Central memory CD8-positive, alpha-beta T cell (primary cell): ENCODE measurements at places on chromosomes 2 and 18.

DNA sequence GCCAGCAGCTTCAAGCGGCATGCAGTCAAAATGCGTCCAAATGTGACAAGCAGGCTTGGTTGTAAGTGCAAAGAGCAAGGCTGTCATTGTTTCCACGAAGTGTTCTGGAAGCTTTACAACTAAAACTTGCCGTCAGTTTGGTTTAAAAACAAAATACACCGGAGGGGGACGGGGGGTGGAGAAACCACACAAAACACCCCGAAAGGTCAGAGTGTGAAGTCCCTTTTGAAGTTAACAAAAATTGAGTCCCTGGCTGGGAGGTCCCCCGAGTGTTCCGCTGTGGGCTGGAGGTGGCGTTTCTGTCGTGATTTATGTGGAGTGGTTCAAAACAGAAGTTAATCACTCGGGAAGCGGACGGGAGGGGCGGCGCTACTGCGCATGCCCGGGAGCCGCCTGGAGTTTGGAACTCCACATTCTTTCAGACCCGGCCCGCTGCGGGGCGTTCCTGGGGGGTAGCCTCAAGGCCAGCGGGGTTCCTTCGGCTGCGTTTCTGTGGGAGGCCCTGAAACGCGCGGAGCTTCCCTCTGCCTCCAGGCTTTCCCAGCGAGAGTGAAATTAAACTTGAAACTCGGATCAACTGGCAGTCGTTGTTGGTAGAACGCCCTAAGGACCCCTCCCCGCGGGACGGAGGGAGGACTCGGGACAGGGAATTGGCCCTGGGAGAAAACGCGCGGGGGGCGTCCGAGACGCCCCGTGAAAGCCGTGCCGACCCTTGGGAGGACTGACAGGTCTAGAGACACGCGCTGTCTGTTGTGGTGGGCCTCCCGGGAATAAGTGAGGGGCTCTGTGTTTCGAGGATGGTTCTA lies 1.4 kb downstream of the TGIF1 start:
- peak; percentile 66 for DNase-seq

GRCh38 chr18:12946549-12947284 lies 1.1 kb upstream of the SEH1L start:
- DNase-seq, result no peak

DNA sequence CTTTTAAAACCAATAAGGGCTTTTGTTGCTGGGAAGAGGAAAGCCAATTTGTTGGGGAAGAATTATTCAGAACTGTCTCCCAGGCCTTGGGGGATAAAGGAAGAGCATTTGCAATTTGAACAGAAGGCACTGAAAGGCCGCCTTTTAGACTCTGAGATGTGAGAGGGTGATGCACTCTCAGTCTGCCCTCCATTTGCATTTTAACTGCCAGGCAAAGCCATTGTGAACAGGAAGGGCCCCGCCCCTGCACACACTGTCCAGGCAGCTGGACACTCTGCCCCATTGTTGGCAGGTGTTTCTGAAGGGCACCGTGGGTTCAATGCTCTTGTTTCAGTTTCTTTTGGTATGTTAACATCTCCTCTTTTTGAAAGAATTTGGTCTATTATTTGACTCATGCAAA lies 169.5 kb upstream of the COPS8 start:
- DNase-seq, result no peak

- no peak for DNase-seq
Observed at GRCh38 chr2:165348441-165348840, 109.2 kb downstream of the SCN2A start.

GRCh38 chr2:63855418-63856302 lies 14.0 kb downstream of the UGP2 start:
- DNase-seq, result no peak

- no peak for DNase-seq
Observed at GRCh38 chr2:120709608-120710041, 26.0 kb upstream of the GLI2 start.

DNA sequence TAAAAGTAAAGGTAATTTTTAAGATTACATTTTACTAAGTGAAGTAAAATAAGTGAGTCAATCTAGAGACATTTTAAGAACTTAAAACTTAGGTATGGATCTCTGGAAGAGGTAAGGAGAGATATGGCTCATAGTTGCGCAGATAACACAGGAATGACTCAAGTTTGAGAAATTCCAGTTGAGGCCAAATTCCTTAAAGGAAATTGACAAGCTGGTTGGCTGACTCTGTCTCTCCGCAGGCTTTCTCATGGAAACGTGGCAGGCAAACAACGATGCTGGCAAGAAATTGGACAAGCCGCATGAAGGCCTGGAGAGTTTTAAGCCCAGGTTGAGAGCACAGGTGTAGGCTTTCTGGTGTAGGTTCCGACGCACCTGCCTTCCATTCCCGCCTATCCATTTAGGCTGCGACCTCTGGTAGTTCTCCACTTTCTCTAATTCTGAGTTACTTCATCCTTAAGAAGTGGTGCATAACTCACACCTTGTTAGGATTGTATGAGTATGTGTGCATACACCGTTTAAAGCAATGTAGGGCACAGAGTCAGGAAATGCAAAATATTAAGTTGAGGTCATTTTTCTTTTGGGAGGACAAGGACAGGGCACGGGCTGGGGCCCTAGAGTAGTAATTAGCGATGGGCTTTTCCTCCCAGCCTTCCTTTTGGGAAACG lies 589 bp upstream of the DAW1 start:
- DNase-seq, result no peak

GRCh38 chr2:397521-397920 lies 109.6 kb upstream of the ALKAL2 start:
- no peak for DNase-seq

DNA sequence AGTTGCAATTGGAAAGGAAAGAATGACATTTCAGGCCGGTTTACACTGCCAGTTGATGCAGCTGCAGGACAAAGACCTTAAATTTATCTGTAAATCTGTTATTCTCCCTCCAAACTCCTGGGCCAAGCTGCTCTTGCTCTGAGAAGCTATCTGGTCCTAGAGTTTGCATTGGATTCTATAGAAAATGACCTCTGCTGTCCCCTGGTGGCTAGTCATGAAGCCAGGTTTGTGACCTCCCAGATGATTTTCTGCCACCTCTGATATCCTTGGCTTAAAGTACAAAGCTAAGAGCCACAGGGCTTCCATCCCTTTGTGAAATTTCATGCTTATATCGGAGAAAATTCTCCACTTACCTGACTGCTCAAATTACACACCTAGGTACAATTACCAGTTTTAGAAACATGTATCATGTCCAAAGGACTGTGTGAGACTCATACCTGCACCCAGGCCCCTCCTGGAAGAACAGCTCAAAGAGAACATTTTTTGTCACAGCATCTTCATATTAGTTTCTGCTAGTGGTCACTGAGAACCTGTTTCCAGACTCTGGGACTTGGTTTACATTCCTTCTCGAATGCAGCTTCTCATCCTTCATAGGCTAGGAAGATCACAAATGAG lies 28.9 kb upstream of the IER3IP1 start:
- peak; percentile 17 for DNase-seq

DNA sequence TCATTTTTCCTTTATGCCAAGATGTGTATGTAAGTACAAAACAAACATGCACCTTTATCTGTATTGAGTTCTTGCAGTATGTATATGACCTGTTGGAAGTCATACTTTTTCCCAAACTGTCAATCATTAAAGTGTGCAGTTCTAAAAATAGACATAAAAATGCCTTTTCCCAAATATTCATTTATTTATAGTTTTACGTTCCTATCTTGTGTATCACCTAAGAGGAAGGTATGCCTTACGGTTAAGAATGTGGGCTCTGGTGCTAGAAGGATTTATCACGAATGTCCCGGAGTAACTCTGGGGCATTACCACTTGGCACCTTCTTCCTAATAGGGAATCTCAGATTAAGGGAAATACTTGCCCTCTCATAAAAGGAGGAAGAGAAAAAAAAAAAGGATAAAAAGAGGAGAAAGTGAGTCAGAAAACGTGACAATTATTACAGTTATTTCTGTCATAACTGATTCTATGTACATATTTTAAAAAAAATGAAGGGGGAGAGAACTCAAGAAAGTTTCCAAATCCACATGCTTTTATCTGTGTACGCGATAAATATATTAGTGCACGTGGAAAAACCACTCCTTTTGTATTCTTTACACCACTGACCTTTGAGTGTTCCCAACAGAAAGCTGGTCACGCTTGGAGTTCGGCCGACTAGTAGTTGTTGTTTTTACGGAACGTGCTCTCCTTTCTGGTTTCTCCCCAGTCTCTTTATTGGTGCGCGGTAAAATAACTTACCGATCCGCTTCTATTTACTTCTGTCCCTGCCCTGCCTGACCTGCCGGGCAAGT lies 721 bp downstream of the MCEE start:
- DNase-seq, result no peak

DNA sequence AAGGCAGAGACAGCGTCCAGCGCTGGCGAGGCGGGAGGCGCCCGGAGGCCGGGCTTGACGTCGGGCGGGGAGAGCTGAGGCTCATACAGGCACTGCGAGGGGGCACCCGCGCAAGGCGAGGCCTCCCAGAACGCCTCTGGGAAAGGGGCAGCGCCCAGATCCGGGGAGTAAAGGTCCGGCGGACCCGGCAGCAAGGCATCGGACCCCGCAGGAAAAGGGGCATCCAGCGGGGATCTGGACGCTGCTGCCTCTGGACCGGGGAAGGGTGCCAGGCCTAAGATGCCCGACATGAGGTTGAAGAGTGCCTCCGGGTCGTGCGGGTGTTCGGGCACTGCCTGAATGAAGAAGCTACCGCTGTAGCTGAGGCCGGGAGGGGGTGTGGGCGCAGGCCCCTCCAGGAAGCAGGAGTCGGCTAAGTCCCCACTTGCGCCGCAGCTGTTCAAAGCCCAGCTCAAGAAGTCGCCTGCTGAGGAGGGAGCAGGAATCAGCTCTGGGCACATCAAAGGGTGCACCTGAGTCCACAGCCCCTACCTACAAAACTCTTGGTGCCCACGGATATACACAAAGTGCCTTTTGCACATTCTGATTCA lies 937 bp downstream of the EGR4 start:
- no peak for DNase-seq

DNA sequence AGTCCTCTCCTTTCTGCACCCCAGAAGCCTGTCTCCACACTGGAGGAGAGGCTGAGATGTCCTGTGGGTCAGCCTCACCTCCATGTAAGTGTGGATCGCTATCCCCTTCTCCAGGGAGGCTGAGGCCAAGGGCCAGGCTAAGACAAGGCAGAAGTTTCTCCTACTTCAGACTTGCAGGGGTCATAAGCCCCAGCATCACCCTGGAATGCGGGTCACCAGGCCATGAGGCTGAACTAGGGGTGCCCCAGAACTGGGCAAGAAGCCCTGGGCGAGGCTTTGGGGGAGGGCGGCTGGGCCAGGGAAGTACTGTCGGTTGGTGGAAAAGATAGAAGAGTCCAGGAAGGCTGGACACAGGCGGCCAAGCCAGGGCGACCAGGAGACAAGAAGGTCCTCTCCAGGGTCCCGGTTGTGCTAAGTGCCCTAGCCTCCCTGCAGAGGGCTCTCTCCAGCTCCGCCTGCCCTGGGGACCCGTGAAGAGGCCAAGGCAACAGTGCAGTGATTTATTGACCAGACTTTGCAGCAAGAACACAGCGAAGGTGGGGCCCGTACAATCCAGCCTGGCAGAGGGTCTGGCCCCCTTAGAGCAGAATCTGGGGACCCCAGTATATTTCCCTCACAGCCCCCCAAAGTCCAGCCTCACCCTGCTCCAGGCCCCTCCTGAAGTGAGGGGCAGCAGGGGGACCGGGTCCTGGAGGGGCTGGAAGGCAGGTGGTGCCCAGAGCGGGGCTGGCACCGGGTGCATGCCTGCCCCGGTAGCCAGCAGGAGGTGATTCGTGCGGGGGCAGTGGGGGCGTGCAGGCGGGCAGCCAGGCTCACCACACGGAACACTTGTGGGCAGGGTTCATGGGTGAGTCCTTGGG lies 8.1 kb downstream of the ECEL1 start:
- DNase-seq, result no peak

- DNase-seq, result no peak
Observed at GRCh38 chr2:33214857-33215256, 261.6 kb upstream of the RASGRP3 start.

GRCh38 chr2:232315049-232315922 lies 63.3 kb upstream of the ALPP start:
- DNase-seq, result peak; percentile 50

- no peak for DNase-seq
Observed at GRCh38 chr2:128662051-128662471, 343.4 kb upstream of the HS6ST1 start.

GRCh38 chr2:115303-115702 lies 69.0 kb upstream of the FAM110C start:
- DNase-seq, result no peak

- DNase-seq, result no peak
Observed at GRCh38 chr18:32881009-32881408, 108.2 kb upstream of the KLHL14 start.

GRCh38 chr2:134470561-134471168 lies 216.8 kb downstream of the MGAT5 start:
- no peak for DNase-seq

- peak; percentile 57 for DNase-seq
Observed at GRCh38 chr2:96801005-96801785, 14.9 kb upstream of the CNNM3 start.

GRCh38 chr2:27920148-27920885 lies 29.8 kb downstream of the BABAM2 start:
- no peak for DNase-seq

GRCh38 chr2:15494877-15495276 lies 66.3 kb downstream of the NBAS start:
- DNase-seq, result no peak

DNA sequence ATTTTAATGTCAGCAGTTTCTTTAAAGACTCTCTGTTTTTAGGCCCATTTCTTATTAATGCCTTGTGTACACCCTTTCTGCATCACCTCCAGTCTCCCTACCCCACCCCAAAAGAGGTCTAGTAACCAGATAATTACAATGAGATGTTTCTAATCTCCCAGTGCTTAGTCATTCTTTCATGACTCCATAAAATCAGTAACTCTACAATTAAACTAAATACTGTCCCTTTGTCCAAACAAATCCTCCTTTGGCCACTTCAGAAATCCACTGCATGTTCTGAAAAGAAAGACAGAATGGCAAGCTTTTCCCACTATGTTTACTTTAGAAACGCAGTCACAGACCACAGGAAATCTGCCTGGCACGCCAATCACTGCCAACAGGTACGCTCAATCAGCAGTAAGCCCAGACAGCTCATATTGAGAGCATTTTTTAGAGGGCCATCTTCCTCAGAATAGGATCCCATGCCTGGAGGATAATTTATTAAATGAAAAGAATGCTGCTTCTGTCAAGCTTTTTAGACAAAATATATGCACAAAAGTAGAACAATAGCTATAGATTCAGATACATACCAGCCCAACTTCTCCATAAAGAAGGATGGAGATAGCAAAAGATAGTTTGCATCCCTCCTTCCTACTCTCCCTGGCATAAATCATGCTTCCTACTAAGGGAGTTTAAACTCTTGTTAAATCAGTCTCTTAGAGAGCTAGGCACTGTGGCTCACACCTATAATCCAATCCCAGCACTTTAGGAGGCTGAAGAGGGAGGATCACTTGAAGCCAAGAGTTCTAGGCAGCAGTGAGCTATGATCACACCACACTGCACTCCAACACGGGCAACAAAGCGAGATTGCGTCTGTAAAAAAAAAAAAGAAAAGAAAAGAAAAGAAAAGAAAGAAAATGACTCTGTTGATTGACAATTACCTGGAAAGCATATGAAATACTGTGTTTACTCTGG lies 14.6 kb downstream of the CLASP1 start:
- DNase-seq, result no peak

DNA sequence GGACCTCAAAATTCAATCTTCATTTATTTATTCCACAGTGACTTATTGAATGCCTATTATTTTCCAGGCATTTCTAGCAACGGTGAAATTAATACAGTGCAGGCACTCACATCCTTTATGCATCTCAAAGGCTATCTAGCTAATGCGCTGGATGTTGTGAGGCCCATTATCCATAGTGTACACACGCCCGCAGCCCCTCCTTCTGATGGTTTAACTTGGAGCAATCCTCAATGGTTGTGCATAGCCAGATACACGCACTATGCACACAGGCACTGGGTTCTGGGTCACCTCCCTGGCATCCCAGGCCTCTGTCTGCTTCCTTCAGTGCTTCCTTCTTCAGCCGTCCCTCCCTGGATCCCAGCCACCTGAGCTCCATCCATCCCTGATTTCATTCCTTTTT lies 108.5 kb upstream of the BOD1L2 start:
- no peak for DNase-seq
